ENCODE measurements at places on chromosomes 1 and 21. TPM values are rescaled to one million over a fixed set of nuclear protein-coding genes. Genes with fewer than 3 reads are reported as not detected.
A peak's percentile ranks its signal among the peaks of the same experiment; 100 is the strongest.

DNA sequence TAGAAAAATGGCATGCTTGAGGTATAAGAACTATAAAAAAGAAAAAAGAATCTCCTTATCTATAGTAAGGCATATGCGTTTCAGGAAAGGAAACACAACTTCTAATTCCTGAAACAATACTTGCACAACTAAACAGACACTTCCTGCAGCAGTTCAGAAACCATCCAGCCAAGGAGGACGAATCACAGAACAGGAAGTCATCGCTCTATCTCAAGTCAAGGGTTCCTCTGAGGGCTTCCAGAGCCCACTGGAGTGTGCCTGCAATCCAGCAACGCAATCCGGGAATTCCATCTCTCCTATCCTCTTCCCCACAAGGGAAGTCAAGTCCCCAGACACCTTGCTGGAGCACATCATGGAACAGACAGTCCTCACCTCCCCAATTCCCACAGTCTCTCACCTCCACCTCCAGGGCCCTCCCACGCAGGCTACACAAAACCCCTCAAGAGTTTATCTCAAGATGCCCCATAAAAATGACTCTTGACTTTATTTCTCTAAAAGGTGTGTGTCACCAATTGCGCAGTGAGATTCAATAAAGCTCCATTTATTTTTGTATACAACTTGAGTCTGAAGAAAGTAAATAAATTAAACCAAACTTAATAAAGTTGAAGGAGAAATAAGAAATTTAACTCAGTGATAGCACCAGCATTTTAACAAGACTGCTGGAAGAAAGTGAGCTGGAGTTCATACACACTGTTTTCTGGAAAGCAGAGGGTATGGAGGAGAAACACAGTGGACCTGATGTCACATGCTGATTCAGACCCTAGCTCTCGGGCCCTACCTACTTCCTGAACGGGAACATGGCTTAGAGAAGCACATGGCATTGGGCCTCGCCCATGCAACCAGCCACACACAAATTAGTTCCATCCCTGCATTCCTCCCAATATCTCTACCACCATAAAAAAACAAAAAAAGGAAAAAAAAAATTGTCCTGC lies 39.9 kb downstream of the SIPA1L2 start:
- DNase-seq, result no peak

- DNase-seq, result no peak
These were observed 27.7 kb upstream of the SPOCD1 start for GRCh38 chr1:31843506-31843905.

DNA sequence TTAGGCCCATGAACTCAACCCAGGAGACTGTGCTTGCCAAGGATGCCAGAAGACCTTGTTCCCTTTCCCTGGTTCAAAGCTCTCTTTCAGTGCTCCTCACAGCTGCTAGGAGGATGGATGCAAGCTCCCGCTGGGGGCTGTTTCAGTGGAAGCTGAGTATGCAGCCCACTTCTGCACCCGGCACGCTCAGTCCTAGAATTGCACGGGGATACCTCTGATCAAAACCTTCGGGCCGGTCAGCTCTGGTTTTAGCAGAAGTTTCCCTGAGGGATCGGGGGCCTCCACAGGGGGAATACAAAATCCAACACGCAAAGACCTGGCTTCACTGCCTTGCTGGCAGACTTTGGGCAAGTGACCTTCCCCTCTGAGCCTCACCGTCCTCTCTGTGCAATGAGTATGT lies 4.2 kb upstream of the SSBP3 start:
- DNase-seq, result no peak

- DNase-seq, result no peak
These were observed 281.2 kb downstream of the AKT3 start for GRCh38 chr1:243568793-243569192.

- DNase-seq, result no peak
These were observed 133.8 kb downstream of the AK5 start for GRCh38 chr1:77415579-77415978.

DNA sequence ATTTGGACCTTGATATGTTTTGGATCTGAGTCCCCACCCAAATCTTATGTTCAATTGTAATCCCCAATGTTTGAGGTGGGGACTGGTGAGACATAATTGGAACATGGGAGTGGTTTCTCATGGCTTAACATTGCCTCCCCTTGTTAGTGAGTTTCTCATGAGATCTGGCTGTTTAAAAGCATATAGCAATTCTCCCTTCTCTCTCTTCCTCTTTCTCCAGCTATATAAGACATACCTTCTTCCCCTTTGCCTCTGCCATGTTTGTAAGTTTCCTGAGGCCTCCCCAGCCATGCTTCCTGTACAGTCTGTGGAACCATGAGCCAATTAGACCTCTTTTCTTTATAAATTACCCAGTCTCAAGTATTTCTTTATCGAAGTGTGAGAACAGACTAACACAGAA lies 692.4 kb downstream of the KCNT2 start:
- DNase-seq, result no peak

DNA sequence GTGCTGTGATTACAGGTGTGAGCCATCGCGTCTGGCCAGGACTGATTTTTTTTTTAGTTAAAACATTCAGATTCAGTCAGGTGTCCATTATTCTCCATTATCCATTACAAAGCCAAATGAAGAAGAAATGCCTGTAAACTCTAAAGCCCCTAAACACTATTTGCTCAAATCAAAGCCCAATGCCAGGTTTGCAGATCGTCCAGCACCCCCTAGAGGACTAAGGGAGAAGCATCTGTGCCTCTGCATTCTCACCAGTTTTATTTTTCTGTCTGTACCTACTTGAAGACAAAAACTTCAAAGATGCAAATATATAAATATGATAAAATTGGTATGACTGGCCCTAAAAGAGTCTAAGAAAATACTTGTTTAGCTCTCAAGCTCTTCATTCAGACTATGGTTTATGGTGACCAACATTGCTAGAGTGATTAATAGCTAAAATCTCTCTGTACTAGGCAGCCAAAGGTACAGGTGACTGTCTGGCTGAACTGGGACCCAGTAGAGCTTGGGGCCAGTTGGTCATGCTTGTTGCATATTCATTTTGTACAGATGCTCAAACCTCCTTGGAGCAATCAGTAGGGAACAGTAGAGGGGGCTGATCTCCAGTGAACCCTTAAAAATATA lies 138.4 kb downstream of the SYT2 start:
- peak; percentile 20 for DNase-seq

Gene OR2L8
- total RNA-seq, result not detected

GRCh38 chr1:2160451-2161300 lies 33.9 kb downstream of the FAAP20 start:
- no peak for DNase-seq
